CD4-positive, alpha-beta memory T cell (primary cell): ENCODE measurements at places on chromosomes 12 and 14. TPM values are rescaled to one million over a fixed set of nuclear protein-coding genes. Genes with fewer than 3 reads are reported as not detected.

DDX47 gene
- polyA plus RNA-seq, result 74.9 TPM

ETFBKMT gene
- polyA plus RNA-seq, result 2.2 TPM

BRMS1L gene
- polyA plus RNA-seq, result 3.1 TPM

ESPL1 gene
- not detected for polyA plus RNA-seq

PDZRN4 gene
- not detected for polyA plus RNA-seq

GUCY2C gene
- polyA plus RNA-seq, result not detected

CDC42BPB gene
- 0.02 TPM for polyA plus RNA-seq

NUMB gene
- polyA plus RNA-seq, result 46.1 TPM

IL31 gene
- polyA plus RNA-seq, result not detected

TGFB3 gene
- 0.29 TPM for polyA plus RNA-seq

EML5 gene
- polyA plus RNA-seq, result 0.46 TPM

CHST11 gene
- 63.8 TPM for polyA plus RNA-seq

PPFIA2 gene
- polyA plus RNA-seq, result not detected

UTP20 gene
- polyA plus RNA-seq, result 6.7 TPM

TCL1A gene
- polyA plus RNA-seq, result not detected

CMTM5 gene
- polyA plus RNA-seq, result not detected
